A375 (cell line): ENCODE measurements at places on chromosomes 1 and 21. TPM values are rescaled to one million over a fixed set of nuclear protein-coding genes. Genes with fewer than 3 reads are reported as not detected.

PADI2 gene
- total RNA-seq: 0.04 and 0.50 TPM in 2 replicates

FABP3 gene
- 0.68 TPM in 1 of 2 replicates, not detected in the other for total RNA-seq

MMP23B gene
- 0.08 and 1.4 TPM in 2 replicates for total RNA-seq

DENND1B gene
- total RNA-seq: 5.7 and 6.6 TPM in 2 replicates

CR1L gene
- not detected in 2 replicates for total RNA-seq

SZRD1 gene
- total RNA-seq: 90.1 and 91.1 TPM in 2 replicates

FAM76A gene
- 7.0 and 8.9 TPM in 2 replicates for total RNA-seq

TMCC2 gene
- total RNA-seq: 1.8 and 2.1 TPM in 2 replicates

CXADR gene
- total RNA-seq: 0.41 and 1.7 TPM in 2 replicates

FMO5 gene
- total RNA-seq: 0.29 and 0.53 TPM in 2 replicates
